ENCODE measurements at places on chromosomes 2 and 18.

- DNase-seq: no peak
Measured at GRCh38 chr18:8841781-8842485, 136.6 kb downstream of the MTCL1 start.

DNA sequence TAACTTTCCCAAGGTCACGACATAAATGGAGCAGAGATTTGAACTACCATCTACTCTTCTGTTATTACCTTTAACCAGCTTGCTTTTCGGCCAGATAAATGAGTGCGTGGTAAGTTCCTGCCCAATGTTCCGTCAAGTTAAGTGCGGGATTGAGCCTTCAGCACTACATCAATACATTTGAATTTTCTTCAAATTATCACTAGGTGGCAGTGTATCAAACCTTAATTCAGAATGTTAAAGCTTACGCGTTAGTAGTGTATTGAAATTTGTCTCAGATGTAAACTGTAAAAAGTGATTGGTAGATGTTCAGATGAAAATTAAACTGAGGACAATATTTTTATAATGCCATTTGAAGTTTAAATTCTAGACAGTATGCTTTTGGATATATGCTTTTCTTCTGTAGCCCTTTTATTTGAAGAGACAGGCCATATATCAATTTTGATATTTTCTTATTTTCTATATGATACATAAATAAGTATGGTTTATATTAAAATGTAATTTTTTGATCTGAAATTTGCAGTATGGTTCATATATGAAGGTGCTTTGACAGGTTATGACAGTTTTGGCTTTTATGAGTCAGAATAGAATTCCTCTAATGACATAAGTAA, 681.3 kb downstream of the ADCYAP1 start:
- DNase-seq: no peak

GRCh38 chr2:156526950-156527636, 90.9 kb downstream of the GPD2 start:
- DNase-seq: no peak

DNA sequence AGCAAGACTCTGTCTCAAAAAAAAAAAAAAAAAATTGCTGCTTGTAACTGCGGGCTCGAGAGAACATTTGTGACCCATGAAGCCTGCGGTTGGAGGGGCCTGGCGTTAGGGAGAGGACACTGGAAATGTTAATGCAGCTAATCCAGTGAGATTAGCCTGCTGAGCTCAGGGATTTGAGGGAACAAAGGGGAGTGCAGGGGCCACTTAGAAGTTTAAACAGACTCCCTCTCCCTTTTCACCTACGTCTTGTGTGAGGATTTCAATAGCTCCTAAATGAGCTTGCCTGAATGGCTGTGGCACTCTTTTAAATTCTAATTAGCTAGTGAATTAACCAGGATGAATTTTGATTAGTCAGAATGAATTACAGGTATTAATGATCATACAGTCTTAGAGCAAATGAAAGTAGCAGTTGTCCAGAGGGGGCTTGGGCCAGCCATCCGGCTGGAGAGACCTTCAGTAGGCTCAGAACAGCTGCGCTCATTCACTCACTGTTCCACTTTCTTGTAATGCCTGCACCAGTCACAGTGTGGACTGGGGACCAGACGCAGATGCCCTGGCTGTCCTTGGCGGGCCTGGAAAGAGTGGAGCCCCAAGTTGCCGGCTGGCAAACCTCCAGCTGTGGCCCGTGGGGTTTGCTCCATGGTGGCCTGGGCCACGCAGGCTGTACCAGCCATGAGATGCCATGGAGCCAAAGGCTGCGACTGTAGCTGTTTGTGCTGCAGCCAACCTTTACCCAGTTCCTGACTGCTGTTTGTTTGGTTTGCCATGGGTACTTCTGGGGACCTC, 20.8 kb downstream of the LDLRAD4 start:
- DNase-seq: no peak

DNA sequence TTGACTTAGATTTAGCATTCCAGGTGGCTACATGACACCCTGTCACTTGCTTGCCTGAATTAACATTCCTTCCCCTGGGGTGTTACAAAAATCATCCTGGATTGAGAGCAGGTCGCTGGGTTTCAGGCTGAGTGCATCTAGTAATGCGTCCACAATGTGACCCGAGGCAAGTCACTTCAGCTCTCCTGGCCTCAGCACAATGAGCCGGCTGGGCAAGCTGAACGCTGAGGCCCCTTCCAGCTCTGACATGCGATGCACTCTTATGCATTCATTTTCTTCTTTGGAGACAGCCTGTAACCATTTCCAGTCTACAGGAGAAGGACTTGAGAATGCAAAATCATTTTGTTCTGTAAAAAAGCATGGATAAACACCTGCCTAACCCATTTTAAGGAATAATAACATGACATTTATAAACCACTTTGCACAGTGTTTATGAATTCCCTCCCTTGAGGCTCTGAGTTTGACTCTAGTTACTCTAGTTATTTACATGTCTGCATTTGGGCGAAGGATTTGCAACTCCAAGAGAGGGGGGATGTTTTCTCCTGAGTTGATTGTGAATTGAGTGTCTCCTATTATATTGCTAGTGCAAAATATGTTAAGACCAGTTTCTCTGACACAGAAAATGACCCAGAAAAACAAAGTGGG, 63.0 kb upstream of the CPO start:
- no peak for DNase-seq

DNA sequence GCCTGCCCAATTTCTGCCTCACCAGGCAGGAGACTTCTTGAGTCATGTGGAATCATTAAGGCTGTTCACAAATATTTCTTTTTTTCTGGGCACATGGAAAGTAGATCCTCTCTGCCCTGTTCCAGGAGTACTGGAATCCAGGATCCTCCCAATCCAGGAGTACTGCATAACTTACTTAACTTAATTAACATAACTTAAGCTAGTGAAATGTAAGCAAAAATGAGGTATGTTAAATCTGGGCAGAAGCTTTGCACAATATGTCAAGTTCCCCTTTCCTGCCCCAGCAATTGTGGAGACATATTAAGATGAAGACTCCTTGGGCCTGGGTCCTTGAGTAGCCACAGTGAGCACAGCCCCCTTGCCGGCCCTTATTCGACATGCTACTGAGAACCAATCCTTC, 3.2 kb downstream of the CD207 start:
- DNase-seq: no peak

GRCh38 chr2:42036413-42036812, 11.4 kb upstream of the PKDCC start:
- no peak for DNase-seq

GRCh38 chr2:151973901-151974199, 125.0 kb downstream of the CACNB4 start:
- DNase-seq: no peak

- DNase-seq: no peak
Measured at GRCh38 chr2:208006833-208007232, 18.5 kb downstream of the PLEKHM3 start.

- no peak for DNase-seq
Measured at GRCh38 chr2:238022594-238023157, 38.1 kb upstream of the SCLY start.

GRCh38 chr2:36461039-36461681, 105.6 kb downstream of the CRIM1 start:
- DNase-seq: no peak

DNA sequence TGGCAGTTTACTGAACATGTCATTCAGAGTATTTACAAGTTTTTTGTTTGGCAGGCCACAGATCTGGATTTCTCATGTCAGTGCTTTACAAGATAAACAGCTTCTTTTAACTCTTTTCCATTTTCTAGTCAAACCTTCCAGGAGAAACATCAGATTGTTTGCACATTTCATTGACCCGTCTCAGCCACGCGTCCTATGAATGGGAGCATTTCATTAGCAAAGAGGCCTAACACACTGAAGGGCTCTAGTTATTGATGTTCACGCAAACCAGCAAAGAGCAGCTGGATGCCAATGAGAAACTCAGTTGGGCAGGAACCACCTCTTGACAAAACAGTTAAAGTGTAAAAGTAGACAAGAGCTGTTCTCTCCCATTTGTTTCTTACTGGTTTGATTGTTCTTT, 29.2 kb upstream of the MFF start:
- DNase-seq: no peak

Data from T-helper 1 cell (primary cell).